ENCODE measurements at places on chromosomes 4 and X.

- no peak for DNase-seq
Measured at GRCh38 chr4:85745939-85746338, 271.0 kb downstream of the ARHGAP24 start.

- no peak for DNase-seq
Measured at GRCh38 chr4:797066-797465, 28.9 kb downstream of the CPLX1 start.

GRCh38 chr4:107825072-107825824 lies 516 bp downstream of the SGMS2 start:
- no peak for DNase-seq

GRCh38 chr4:175447016-175447415 lies 365.0 kb downstream of the GPM6A start:
- no peak for DNase-seq

DNA sequence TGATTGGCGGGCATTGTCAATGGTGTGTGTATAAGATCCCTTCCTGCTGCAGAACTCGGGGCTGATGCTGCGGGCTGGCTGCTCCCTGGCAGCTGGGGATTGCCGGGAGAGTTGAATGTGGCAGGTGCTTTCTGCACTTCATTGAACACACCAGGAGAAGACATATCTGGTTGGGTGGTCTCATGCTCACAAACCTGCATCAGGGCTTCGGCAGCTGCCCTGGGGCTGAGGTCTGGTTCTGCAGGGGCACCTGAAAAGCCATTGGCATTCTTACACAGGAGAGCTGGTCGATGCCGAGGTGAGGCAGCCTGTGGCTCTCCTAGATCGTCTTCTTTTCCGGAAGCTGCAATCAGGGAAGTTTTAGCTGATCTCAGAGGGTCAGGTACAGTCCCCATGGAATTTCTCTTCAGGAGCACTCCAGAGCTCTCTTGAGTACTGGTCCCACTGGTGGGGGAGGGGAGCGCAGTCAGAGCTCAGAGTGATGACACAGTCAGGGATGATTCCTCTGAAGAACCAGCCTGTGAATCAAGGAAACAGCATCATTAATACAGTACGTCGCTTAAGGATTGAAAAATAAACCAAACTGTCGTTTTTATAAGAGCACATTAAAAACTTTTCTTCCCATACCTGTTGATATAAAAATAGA lies 57.8 kb downstream of the GPRIN3 start:
- DNase-seq: no peak

DNA sequence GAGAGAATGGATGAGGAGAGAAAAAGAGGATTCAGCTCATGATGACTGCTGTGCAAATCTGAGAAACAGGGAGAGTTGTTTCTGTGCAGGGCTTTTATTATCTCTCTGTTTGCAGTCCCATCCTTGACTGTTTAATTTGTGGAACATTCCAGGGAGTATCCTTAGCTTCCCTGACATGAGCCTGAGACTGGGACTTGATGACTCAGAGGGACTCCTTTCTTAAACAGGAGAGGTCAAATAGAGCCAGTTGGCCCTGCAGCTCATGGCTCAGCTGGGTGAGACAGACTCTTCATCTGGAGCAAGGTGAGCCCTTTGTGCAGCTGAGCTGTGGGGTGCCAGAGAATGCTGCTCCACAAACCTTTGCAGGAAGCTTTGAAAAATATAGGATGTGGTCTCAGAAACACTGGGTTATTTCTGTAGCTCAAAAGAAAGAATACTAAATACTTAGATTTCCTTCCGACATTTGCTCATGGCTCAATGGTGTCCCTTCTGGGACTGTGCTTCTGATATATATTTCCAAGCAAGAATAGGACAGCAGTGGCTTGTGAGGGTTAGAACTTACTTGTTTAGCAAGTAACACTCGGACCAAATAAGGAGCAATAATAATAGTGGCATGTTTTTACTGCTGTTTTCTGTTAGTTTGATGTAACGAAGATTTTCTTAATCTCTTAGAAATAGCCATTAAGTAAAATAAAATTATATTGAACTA lies 14.5 kb downstream of the ARHGAP24 start:
- no peak for DNase-seq

DNA sequence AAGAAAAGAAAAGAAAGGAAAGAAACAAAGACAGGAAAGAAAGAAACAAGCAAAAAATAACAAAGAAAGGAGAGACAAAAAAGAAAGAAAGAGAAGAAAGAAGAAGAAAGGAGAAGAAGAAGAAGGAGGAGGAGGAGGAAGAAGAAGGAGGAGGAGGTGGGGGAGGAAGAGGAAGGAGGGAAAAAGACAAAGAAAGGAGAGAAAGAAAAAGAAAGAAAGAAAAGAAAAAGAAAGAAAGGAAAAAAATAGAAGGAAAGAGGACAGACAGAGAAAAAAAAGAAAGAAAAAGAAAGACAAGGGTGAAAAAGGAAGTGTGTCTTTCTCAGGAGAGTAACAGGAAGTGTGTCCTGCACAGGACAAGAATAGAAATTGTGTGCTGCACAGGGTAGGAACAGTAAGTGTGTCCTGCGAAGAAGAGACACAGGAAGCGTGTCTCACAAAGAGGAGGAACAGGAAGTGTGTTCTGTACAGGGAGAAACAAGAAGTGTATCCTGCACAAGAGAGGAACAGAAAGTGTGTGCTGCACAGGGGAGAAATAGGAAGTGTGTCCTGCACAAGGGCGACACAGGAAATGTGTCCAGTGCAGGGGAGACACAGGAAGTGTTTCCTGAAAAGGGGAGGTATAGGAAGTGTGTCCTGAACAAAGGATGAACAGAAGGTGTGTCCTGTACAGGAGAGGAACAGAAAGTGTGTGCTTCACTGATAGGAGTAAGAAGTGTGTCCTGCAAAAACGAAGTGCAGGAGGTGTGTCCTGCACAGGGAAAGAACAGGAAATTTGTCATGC lies 101.2 kb downstream of the ARSF start:
- DNase-seq: peak; percentile 7

- DNase-seq: no peak
Measured at GRCh38 chr4:52051615-52052474, 741 bp downstream of the SPATA18 start.

- no peak for DNase-seq
Measured at GRCh38 chr4:155878611-155879010, 12.5 kb upstream of the ASIC5 start.

GRCh38 chr4:172225457-172225856 lies 412.3 kb downstream of the GALNTL6 start:
- DNase-seq: no peak

- no peak for DNase-seq
Measured at GRCh38 chrX:9341291-9342201, 123.3 kb upstream of the TBL1X start.

DNA sequence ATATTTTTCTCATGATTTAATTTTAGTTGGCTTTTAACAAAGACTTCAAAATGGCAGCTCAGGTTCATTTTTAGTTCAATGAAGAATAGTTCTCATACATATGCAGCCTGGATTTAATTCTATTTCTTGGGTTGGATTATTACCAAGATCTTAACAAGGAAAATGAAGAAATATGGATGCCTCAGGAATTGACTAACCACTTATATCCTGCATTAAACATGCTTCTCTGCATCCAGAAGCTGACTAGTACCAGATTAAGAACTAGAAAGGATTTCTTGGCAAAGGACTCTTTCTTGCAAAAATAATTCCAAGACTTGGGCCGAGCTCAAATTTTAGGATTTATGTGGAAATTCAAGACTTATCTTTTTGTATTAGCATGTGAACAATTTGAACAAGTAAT lies 5.6 kb upstream of the KLHL2 start:
- no peak for DNase-seq

DNA sequence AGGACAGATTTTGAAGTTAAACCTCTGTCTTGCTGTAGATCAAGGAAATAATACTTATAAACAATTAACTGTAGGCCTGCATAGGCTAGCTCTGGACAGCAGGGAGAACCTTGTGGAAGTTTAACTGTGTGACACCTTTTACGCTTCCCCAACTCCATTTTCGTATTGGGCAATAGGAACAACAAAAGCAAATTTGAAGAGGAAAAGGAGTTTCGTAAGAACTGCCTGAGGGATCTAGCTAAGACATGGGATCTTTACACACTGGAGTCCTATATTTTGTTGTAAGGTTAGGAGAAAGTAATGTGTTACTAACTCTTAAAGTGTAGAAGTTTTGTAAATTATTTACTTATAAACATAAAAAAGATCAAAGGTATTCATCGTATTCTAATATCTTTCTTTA lies 324.9 kb upstream of the CASK start:
- DNase-seq: no peak

GRCh38 chrX:135087867-135088266 lies 32.5 kb downstream of the ETDB start:
- no peak for DNase-seq

DNA sequence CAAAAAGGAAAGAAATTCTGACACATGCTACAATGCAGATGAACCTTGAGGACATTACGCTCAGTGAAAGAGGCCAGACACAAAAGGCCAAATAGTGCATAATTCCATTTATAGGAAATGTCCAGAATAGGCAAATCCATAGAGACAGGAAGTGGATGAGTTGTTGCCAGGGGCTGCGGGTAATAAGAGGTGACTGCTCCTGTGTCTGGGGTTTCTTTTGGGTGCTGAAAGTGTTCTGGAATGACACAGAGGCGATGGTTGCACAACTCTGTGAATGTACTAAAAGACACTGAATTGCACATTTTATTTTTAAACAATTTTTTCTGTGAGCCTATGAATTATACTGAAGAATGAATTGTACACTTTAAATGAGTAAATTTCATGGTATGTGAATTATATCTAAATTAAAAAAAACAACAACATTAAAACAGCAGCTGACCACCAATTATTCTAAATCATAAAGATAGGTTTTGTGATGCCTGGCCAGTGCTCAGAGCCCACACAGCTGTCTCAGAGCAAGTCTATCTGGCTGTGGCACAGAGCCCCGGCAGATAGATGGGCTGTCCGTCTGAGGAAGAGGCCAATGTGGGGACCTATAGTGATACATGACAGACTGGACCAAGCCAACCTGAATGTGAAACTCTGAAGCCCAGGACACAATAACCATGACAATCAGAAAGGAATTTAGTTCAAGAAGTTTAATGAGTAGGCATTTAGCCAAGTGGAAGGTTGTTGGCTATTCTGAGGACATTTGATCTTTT lies 23.5 kb upstream of the IRAK1 start:
- no peak for DNase-seq

DNA sequence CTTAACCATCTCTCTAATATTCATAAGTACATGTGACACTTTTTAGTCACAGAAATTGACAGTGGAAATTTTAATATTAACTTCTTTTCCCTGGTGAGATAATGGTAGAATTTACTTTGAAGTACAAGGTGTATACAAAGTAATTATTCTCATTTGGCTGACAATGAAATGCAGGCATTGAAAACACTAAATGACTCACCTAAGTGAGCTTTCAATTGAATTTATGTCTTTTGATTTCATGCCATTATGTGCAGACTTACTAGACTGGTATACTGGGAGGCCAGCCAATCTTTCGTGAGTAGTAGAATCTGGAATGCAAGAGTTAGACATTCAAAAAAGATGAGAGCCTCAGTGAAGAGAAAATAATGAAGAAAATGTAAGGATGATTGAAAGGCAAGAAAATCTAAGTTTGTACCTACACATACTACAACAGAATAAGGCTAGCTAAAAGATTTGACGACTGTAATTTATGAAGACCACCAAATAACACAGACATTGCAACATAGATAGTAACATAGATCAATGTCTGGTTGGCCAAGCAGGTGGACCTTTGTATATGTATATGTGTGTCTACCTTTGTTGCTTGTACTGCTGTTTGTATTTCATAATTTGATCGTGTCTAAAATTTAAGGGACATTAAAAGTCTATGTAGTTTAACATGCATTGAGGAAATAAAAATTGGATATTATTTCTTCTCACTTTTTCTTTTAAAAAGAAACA lies 459.7 kb downstream of the IL15 start:
- no peak for DNase-seq

- DNase-seq: no peak
Measured at GRCh38 chr4:63315651-63316050, 1093.6 kb downstream of the TECRL start.

GRCh38 chr4:188869581-188869980 lies 730.3 kb downstream of the TRIML1 start:
- DNase-seq: no peak

DNA sequence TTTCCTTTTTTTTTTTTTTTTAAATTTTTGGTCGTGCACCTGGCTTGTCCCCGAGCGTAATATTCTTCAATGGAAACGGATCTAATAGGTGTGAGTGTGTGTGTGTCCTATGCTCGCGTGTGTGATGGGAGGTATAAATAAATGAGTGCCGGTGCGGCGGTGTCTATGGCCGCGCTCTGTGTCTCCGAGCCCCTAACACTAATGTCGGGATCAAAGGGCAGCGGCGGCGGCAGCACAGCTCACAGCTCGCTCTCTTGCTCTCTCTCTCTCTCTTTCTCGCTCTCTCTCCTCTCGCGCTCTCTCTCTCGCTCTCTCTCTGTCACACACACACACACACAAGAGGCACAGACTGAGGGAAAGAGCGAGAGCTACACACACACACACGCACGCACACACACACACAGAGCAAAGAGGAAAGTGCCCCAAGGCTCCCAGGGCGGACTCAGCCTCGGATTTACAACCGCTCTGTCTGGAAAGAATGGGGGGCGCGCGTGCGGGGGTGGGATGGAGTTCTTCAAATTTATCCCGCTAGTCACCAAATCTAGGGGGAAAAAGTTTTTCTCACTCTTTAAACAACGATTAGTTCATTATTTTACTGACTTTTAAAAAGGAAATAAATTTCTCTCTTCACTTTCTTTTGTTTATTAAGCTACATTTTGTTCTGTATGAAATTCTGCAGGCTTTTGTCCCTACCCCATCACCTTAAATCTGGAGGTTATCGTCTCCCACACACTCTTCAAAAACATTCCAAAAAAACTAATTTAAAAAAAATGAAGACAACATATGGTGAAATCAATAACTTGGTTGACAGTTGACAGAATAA lies at the start of gene ZNF827:
TSS of gene ZNF827 (minus strand) at position 206 of the 823 bp plus-strand sequence. CDS start 416 bp downstream, outside the sequence.
- peak; percentile 70 for DNase-seq

DNA sequence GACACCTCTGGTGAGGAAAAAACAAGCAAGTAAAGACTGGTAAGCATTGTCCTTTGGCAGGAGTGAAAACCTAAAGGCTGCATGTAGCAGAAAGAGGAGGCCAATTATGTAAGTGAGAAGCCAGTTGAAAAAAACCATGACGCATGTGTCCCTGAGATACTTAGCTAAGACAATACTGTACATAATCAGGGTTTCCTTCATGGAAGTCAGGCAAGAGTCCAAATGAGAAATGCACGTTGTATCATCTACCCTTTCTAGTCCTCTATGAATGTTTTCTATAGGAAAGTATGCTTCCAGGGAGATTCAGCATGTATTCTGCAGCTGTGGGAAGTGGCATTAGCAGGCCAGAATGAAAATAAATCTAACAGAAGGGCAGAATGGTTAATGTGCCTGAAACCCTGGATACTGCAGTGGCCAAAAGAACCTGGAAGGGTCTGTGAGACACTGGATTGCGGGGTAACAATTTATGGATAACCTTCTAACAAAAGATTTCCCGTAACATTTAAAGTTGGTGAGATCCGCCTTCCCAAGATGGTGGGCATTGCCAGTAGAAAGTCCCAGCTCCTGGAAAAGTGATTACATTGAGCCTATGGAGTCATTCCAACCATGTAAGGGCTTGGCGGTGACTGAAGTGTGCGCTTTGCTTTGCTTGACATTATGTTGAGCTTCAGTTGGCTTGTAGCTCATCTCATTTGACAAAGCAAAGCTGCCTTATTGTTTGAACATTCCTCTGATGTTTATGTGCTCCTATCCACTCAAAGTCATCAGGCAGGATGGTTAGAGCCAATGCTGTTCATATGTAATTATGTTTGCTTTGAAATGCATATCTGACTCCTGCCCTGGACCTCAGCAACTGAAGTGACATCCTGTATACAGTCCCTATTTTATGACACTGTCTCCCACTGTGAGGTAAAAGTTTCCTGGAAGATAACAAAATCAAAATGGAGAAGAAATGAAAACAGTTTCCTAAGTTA lies 200.4 kb downstream of the ARHGAP24 start:
- no peak for DNase-seq
